ENCODE measurements at places on chromosomes 3 and 15. TPM values are rescaled to one million over a fixed set of nuclear protein-coding genes. Genes with fewer than 3 reads are reported as not detected.

TBC1D21 gene
- total RNA-seq, result not detected

LRRIQ4 gene
- total RNA-seq, result 0.04 TPM

KBTBD13 gene
- total RNA-seq, result not detected

ADGRG7 gene
- total RNA-seq, result not detected

RCN2 gene
- total RNA-seq, result 71.1 TPM
